ENCODE measurements at places on chromosomes 1 and 21. TPM values are rescaled to one million over a fixed set of nuclear protein-coding genes. Genes with fewer than 3 reads are reported as not detected.

DNA sequence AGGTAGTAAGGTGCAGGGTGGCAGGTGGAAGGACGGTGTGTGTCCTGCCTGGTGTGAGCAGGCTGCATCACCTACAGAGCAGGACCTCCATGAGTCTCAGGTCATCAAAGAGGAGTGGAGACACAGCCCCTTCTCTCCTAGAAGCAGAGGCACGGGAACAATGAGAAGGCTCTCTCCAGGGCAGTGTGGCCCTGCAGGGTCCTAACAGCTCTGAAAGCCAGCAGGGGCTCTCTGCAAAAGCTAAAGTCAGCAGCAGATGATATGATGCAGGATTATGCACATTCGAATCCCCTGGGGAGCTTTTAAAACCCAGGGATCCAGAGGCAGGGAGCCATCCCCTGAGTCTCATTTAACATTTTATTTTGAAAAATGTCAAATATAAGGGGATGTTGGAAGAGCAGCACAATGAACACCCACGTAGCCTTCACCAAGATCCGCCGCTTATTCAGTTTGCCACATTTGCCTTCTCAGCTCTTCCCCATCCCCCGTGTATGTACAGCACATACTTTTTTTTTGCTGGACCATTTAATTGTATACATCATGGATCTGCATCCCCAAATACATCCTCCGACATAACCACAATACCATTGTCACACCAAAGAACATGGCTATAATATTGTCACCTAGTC lies 88.1 kb downstream of the CNIH3 start:
- DNase-seq = no peak

DNA sequence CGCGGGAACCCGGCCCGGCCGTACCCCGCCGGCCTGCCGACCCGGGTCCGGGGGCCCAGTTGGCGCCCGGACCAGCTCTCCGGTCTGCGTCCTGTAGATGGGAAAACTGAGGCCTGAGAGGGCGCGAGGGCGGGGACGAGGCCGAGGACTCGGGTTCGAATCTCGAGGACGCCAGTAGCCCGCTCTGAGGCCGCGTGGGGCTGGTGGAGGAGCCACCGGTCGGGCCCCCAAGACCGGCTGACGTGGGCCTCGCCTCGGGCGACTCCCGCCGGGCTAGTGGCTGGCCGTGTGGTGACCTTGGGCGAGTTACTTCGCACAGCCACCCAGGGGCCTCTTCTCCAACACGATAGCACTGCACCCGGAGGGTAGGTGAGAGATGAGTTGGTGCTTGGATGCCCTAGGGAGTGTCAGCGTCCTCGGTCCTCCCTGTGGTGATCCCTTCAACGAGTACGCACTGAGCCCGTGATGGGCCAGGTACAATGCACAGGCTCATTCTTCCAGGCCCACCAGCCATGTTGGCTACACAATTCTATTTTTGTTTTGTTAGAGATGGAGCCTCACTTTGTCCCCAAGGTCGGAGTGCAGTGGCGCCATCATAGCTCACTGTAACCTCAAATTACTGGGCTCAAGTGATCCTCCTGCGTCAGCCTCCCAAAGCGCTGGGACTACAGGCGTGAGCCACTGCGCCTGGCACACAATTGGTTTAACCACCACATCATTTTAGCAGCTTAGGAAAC lies 404 bp upstream of the SCMH1 start:
- DNase-seq = no peak

GRCh38 chr1:184222652-184223052 lies 164.2 kb upstream of the C1orf21 start:
- DNase-seq = peak; percentile 42

VWA5B1 gene
- total RNA-seq = not detected

- DNase-seq = peak; percentile 7
Observed at GRCh38 chr1:59879574-59879973, 47.0 kb downstream of the CYP2J2 start.

DNA sequence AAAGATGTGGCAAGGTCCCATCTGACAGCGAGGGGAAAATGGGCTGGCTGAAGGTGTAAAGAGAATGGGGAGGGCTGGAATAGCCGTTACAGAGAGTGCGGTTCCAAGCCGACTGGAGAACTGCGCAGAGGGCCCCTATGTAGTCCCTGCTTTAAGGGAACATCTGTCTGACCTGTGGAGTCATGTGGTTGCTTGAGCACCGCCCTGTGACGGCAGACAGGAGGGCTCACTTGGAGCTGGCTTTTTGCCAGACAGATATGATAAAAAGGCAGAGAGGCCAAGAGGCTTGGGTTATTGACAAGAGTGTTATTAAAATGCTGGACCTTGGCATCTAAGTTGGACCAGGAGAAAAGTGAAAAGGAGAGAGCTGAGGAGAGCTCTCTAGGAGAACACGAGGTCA lies 5.9 kb upstream of the PTPRF start:
- DNase-seq = no peak

SLC19A1 gene
- 25.5 TPM for total RNA-seq

FAM72D gene
- total RNA-seq = 8.0 TPM

DNA sequence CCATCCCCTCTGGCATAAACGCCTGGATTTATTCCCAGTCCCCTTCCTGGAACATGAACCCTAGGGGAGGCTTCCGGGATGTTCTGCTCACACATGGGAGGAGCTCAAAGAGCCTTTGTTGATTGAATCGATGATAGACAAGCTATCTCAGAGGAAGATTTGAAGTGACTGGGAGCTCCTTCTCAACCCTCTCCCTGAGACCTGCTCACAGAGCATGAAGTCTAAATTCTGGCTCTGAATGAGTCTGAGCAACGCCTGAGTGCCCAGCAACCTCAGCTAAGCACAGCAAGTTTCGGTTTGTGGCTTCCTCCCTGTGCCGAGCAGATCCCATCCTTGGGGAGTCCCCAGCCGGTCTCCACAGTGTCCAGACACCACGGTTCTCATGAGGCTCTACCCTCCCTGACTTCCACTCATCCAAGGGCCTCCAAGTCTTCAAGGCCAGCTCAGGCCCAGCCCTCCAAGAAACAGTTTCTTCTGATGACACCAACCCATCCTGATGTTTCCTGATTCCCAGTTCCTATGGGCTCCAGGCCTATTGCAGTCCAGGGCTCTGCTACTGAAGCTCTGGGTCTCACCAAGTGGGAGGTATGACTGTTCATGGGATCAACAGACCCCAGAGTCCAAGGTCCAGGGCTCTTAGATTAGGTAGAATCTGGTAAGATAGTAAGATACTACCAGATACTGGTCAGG lies 190.8 kb downstream of the DYRK1A start:
- no peak for DNase-seq

DNA sequence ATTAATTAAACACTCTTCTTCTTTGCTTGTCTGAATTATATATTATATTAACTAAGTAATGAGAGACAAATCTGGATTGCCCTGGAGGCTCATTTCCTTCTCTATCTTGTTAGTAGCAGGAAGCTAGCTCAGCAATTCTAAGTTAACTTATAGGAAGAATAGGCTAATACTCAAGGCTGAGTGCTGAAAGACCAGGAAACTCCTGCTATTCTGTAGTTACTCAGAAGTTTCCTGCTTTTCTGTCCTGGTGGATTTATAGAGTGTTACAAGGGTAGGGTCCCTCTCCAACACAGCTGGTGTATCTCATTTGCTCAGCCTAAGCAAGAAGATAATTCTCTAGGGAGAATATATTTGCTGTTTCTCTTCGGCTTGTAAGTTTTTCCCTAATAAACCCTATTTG lies 29.2 kb downstream of the HSPA13 start:
- DNase-seq = no peak

GRCh38 chr1:227934476-227935313 lies 13.0 kb downstream of the WNT9A start:
- DNase-seq = peak; percentile 83

ANGPTL3 gene
- not detected for total RNA-seq

- no peak for DNase-seq
Observed at GRCh38 chr1:213876531-213876930, 111.2 kb upstream of the PROX1 start.

GRCh38 chr1:145994391-145995120 lies 1.8 kb downstream of the TXNIP start:
- no peak for DNase-seq

DNA sequence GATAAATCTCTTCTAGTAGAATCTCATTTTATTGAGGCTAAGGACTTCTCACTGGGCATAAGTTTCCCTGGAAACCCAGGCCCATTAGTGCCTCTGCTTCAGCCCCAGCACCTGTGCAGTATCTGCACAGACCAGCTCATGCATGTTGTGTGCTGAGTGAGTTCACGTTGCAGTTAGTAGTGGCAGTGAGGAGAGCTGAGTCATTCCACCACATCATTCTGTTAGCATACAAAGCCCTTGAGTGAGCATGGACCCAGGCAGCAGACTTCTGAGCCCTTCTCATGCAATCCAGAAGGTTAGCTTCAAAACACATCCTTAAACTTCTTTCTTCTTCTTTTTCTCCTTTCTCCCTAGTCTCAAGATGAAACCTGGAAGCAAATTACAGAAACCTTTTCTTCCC lies 45.8 kb upstream of the NTPCR start:
- peak; percentile 48 for DNase-seq

- no peak for DNase-seq
Observed at GRCh38 chr21:41751611-41752011, 15.2 kb downstream of the RIPK4 start.

GRCh38 chr1:228072658-228073043 lies 9.9 kb upstream of the ARF1 start:
- DNase-seq = no peak

DNA sequence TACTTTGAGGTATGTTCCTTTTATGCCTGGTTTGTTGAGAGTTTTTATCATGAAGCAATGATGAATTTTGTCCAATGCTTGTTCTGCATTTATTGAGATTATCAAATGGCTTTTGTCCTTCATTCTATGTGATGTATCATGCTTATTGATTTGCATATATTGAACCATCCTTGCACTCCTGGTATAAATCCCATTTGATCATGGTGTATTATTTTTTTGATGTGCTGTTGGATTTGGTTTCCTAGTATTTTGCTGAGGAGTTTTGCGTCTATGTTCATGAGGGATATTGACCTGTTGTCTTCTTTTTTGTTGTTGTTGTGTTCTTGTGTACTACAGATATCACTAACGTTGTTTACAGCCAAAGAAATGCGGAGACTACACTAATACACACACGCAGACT lies 4.1 kb downstream of the DNAH14 start:
- DNase-seq = no peak

- DNase-seq = peak; percentile 93
Observed at GRCh38 chr1:108816049-108816893, 40.6 kb downstream of the AKNAD1 start.

DNA sequence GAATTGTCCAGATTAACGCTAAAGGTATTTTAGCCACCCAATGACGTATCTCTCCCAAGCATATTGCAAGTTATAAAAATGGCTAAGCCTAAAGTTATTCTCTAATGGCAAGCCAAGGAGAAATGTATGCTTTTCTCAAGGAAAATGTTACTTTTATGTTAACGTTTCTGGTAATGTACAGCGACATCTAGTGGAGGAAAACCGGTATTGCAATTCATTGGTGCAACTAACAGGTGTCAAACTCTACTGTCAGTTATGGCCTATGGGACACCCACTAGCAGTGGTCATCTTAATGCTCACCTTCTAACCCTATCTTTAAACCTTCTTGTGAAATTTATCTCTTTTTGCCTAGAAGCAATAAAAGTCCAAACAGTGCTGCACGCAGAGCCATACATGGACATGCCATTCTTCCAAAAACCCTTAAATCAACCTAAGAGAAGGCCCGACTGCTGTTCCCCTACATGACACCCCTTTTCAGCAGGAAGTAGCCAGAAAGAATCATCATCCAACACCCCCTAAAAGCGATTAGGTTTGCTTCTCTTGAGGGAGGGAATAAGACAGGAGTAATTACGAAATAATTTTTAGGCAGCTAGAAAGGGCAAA lies 68.7 kb upstream of the LRIF1 start:
- no peak for DNase-seq

DNASE2B gene
- not detected for total RNA-seq

SPSB1 gene
- total RNA-seq = 6.4 TPM

DNA sequence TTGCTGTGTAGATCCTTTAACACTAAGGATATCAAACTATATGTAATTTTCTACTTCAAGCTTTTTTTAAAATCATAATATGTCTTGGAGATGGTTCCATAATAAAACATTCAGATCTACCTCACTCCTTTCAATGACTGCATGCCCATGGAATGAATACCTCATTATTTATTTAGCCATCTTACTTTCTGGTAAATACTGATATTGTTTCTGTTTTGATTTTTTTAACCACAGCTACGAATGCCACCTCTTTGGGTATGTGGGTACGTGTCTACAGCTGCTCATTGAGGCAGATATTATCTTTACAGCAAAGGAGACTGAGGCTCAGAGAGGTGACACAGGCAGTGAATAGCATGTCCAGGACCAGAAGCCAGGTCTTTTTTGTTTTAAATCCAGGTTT lies 215.7 kb downstream of the ST6GALNAC3 start:
- DNase-seq = no peak

- peak; percentile 52 for DNase-seq
Observed at GRCh38 chr1:247373721-247374141, 42.1 kb upstream of the ZNF496 start.

DNA sequence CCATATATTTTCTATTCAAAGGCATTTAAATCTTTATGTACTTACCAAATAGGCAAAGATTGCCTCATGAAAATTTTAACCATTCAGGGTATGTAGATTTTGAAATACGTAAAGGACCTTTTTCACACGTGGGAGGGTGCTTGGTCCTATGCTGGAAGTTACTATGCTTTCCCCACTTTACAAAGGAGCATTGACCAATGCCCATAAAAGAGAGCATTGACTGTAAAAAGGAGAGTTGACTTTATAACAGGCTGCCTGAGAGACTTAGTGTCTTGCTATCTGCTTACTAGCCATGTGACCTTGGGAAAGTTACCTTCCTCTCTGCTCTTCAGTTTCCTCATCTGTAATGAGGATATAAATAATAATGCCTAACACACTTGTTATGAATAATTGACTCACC lies 346.5 kb downstream of the USH2A start:
- no peak for DNase-seq

DNA sequence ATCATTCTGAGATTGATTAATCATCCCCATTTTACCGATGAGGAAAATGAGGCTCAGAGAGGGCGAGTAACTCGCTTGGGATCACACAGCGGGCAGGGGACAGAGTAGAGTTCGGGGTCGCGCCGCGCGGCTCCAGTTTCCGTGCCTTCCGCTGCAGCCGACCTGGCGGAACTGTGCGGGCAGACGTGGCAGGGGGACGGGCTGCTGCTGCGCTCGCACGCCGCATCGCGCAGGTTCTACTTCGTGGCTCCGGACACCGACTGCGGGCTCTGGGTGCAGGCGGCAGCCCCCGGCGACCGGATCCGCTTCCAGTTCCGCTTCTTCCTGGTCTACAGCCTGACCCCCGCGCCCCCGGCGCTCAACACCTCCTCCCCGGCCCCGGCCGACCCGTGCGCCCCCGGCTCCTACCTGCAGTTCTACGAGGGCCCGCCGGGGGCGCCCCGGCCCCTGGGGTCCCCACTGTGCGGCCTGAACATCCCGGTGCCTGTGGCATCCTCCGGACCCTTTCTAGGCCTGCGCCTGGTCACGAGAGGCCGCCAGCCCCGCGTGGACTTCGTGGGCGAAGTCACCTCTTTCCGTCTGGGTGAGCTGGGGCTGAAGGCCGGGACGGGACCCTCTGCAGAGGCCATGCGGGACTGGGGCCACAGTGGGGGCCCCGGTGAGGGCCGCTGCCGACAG lies 2.3 kb downstream of the LDLRAD2 start:
- DNase-seq = no peak

DNAJC16 gene
- total RNA-seq = 3.5 TPM

- DNase-seq = no peak
Observed at GRCh38 chr21:29450058-29450457, 151.3 kb downstream of the BACH1 start.

GRCh38 chr1:229411434-229412055 lies 22.3 kb downstream of the ACTA1 start:
- no peak for DNase-seq
